Activated CD8-positive, alpha-beta memory T cell treated with anti-CD3 and anti-CD28 coated beads, Interleukin-2, amount 50 U/mL, for 4 hours (primary cell): ENCODE measurements at places on chromosomes 12 and 14.

DNA sequence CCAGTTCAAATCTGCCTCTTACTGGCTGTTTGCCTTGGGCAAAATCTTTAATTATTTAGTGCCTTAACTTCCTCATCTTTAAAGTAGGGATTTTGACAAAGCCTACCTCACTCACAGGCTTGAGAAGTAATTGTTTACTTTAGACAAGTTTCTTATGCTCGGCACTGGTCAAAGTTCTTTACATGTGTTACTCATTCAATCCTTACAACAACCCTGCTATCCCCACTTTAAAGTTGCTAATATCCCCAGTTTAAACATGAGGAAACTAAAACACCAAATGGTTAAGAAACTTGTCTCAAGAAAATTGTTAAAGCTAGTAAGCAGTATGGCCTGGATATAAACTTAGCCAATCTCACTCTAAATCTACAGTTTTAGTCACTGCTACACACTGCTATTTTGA, 204.0 kb upstream of the AVPR1A start:
- no peak for DNase-seq

DNA sequence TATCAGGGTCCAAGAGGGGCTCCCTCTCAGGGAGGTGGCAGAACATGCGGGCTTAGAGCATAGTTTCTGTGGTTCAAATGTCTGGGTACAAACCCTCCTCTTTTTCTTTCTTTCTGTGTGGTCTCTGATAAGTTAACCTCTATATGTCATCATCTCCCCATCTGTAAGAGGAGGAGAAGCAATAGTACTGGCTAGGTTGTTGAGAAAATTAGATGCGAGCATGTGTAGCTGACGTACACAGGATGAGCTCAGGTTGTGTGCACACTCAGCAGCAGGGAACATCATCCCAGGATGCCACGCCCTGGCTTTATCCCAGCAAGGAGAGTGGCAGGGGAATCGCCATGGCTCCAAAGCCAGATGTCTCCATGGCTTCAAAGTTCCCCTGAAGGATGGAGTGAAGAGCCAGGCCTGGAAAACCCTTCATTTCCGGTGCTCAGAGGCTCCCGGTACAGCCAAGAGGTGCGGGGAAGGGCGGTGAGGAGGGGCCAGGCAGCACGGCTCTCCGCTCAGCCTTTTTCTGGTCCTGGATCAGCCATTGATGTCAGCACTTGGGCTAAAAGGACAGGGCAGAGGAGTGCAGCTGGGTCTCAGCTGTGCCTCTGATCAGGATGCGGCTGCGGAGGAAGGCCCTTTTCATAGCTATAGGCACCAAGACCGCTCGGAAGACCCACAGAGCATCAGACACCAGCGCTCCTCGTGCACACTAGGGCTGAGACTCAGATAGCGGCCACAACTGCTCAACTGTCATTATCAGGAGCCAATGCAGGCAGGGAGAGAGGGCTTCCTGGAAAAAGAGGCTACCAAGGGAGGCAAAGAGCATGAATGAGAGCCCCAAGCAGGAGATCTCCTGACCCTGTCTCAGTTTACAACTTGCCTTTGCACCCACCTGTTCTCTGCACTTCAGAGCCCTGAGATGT, 41.5 kb downstream of the ARL6IP4 start:
- no peak for DNase-seq

GRCh38 chr14:95689441-95689840, 3.2 kb downstream of the TCL1B start:
- DNase-seq, result no peak

- no peak for DNase-seq
These were observed 2.0 kb upstream of the ZNF385A start for GRCh38 chr12:54386403-54387113.

GRCh38 chr12:59699421-59700152, 103.8 kb downstream of the SLC16A7 start:
- no peak for DNase-seq

GRCh38 chr12:38508246-38508645, 191.7 kb downstream of the ALG10B start:
- DNase-seq, result no peak

GRCh38 chr12:6752167-6752920, 597 bp downstream of the MLF2 start:
- peak; percentile 38 for DNase-seq

DNA sequence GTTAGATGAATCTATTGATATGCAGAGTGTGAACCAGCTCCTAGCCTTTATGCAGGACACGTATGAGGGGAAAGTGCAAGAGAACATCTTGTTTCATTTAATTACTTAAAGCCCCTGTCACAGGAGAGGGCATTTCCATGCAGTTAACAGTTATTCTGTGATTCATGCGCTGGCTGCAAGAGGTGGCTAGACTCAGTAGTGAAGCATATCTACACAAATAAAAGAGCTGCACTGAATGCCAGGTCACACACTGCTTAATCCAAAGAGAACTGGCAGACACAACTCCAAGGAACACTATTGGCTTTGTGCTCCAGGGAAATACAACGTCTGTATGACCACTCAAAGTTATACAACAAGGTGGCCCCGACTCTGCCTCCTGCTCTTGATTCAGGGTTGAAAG, 394.1 kb downstream of the C12orf75 start:
- DNase-seq, result no peak

DNA sequence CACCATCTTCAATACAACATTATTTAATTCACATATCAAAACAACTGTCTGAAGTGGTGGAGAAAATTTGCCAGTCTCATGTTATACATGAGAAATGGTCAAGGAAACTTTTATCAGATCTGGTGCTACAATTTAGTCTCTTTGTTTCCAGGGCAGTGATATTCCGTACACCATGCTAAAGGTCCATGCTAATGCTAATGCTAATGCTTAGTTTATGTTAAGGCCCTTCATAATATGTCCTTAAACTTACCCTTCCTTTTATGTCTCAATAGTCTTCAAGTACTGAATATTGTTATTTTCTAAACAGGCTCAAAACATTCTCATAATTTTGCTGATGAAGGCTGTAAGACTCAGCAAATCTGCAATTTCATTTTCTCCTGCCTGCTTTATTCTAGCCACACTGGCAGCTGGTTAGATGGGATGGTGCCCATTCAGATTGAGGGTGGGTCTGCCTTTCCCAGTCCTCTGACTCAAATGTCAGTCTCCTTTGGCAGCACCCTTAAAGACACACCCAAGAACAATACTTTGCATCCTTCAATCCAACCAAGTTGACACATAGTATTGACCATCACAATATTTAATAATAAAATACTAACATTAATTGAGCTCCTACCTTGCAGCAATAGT, 59.8 kb downstream of the TMEM117 start:
- no peak for DNase-seq

DNA sequence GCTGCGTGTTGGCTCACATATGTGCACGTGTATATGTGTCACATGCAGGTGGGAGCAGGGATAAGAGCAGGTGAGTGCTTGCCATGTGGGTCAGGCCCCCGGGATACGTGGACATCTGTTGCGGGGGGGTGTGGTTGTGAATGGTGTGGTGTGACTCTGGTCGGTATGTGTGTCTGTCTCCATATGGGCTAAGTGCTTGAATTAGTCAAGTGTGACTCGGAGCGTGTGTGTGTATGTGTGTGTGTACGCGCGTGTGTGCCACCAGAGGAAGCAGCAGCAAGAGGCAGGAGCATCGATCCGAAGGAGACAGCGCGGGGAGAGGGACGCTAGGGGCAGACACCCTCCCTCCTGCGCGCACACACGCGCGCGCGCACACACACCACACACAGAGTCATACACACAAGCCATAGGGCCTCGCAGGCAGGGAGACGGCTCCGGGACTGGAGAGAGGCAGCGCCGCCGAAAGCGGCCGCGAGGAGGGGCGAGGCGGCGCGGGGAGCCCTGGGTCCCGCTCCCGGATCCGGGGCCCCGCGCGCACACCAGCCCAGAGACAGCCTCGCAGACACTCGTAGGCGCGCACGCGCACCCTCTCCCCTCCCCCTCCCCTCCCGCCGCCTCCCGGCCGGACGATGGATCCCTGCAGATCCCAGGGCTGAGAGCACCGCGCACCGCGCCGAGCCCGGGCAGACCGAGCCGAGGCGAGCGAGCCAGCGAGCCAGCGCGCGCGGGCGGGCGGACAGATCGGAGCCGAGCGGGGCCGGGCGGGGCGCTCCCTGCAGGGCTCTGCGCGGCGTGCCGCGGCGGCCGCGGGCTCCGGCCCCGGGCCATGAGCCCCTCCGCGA, at the start of gene ASIC1:
Gene ASIC1 (plus strand): TSS at position 597 of the 842 bp plus-strand sequence. CDS start 1,171 bp downstream, outside the sequence.
- peak; percentile 58 for DNase-seq

GRCh38 chr14:30267141-30267540, 291.8 kb upstream of the G2E3 start:
- DNase-seq, result no peak

DNA sequence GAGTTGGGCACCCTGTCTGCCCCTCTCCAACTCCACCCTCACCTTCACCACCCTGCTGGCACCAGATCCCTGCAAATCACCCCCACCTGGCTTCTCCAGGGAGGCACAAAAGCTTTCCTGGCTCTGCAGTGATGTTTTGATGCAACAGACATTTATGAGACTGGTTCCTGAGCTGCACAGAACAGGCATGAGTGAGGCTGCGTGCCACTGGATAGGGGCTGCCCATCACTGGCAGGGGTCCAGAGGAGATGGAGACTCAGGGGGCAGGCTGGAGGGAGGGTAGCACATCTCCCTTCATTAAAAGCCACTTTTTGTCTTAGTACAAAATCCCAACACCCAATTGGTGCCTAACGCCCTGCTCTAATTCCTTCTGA, 17.3 kb upstream of the ZDHHC22 start:
- no peak for DNase-seq

GRCh38 chr14:23513818-23514643, 37.5 kb downstream of the ZFHX2 start:
- no peak for DNase-seq

- DNase-seq, result no peak
These were observed 89.6 kb downstream of the TTC7B start for GRCh38 chr14:90726656-90727055.

- DNase-seq, result no peak
These were observed 21.8 kb downstream of the AHNAK2 start for GRCh38 chr14:104956290-104956890.

DNA sequence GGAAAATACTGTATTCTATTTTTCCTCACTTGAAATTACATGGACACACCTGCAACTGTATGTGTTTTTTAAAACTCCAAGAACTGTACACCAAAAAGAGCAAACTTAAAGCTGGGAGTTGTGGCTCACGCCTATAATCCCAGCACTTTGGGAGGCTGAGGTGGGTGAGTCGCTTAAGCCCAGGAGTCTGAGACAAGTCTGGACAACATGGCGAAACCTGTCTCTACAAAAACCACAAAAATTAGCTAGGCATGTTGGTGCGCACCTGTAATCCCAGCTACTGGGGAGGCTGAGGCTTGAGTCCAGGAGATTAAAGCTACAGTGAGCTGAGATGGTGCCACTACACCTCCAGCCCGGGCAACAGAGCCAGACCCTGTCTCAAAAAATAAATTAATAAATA, 95.9 kb downstream of the SINHCAF start:
- no peak for DNase-seq

GRCh38 chr14:43169722-43170121, 1337.4 kb downstream of the FSCB start:
- DNase-seq, result no peak

DNA sequence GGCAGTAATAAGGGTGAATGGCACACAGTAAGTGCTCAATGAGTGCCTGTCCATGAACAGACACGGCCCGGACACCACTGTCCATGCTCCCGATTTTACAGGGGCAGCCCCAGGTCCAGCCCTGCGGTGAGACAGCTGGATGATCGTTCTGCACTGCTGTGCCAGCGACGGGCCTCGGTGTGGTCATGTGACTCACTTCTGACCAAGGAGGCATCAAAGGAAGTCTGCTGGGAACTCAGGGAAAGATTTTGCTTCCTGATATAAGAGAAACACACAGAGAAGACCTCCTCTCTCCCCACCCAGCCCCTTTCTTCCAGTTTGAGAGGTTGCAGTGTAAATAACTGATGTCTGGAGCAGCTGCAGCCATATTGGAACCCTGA, 126.6 kb downstream of the SCARB1 start:
- no peak for DNase-seq

DNA sequence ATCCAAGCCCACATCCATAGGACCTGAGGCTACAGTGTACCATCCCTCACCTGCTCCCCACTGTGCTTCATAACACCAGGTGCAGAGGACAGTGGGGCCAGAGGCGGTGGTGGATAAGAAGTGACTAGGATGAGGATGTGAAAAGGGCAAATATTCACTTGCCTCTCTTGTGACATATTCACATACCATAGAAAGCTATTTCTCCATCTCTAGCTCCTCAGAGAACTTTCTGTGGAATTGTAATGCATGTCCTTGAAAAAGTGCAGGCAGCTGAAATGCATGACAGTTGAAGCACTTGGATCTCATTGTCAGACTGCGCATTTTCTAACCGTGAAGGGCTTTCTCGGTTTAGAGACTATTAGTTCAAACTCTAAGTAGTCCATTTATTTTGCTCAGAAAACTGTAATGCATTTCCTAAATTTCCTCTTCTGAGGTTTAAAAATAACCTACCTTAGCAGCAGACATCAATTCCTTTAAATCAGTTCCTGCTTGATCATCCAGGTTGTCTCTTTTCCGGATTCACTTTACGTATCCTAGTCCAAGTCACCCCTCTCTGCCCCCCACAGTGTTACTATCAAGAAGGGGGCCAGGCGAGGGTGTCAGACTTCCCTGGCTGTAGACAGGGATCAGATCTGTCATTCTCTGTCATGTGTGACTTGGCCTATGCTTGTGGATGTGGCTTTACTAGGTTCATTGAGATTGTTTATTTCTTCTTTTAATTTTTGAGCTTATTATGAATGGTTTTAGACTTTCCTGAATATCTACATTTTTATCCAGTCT, 984.0 kb upstream of the TMEM132C start:
- no peak for DNase-seq

- no peak for DNase-seq
These were observed 6.0 kb downstream of the HDAC7 start for GRCh38 chr12:47813511-47814196.

GRCh38 chr12:96719660-96720362, 187.2 kb upstream of the NEDD1 start:
- DNase-seq, result no peak

DNA sequence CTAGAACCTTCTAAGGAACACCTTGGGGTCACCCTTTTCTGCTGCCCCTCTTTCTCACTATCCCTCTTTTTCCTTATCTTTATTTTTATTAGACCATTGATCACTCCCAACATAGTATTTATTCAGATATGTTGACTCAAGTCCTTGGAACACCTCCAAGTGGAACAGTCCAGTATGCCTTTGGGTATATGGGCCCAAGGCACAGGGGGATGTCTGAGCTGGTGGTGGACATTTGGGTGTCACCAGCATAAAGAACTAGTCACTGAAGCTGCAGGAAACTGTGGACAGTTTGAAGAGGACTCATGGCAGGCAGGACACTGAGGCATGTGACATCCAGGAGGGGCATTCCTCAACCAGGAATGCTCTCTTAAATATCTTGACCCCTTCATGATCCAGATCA, 105.6 kb downstream of the VEZT start:
- DNase-seq, result no peak

- no peak for DNase-seq
These were observed 55.6 kb downstream of the TECPR2 start for GRCh38 chr14:102418169-102418852.
